ENCODE measurements at places on chromosomes 7 and 10.

GRCh38 chr7:6416516-6417145 is 31.1 kb downstream of the DAGLB start:
- no peak for DNase-seq

DNA sequence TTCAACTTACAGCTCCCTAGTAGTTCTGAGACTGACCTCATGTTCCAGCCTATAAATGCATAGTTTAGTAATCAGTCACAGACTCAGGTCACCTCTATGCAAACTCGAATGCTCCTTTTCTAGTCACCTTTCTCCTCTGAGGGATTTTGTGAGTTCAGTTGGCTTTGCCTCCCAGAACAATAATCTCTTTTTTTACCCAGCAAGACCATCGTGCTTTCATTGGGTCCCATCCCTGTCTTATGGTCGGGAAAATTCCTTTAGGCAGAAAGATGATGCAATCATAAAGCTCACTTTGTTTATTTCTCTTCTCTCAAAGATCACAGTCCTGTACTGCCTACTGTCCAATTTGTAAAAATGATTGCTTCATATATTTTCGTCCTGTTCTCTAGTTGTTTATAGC is 38.4 kb downstream of the TWIST1 start:
- peak; percentile 55 for DNase-seq

DNA sequence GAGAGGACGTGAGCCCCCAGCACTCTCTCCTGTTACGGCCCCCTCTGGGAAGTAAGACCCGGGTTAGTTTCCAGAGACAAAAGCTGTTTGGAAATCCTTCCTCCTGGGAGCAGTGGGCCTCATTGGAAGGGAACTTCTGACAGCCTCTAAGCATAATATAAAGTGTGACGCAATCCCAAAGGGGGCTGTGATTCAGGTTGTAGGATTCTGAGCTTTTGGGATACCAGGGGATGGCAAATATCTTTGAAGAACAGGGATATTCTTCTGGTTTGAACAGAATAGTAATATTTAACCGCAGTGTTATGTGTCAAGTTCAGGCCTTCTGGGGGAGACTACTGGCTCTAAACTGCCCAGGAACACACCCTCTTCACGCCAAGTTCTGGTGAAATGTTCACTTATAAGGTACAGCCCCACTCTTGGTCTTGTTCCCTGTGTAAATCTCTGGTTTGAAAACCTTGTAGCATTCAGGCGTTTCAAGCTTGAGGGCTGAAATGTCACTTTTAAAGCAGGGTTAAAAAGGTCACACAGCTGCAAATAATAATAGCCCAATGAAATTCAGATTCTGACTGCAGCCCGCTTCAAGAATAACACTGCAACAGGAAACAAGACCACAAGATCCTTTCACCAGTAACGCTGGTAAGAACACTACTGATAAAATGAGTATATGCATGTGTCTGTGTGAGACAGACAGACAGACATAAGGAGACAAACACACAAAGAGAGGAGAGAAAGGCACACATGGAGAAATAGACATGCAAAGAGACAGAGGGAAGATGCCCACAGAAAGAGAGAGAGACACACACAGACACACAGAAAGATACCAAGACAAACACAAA is 69.0 kb downstream of the CREB5 start:
- peak; percentile 42 for DNase-seq

DNA sequence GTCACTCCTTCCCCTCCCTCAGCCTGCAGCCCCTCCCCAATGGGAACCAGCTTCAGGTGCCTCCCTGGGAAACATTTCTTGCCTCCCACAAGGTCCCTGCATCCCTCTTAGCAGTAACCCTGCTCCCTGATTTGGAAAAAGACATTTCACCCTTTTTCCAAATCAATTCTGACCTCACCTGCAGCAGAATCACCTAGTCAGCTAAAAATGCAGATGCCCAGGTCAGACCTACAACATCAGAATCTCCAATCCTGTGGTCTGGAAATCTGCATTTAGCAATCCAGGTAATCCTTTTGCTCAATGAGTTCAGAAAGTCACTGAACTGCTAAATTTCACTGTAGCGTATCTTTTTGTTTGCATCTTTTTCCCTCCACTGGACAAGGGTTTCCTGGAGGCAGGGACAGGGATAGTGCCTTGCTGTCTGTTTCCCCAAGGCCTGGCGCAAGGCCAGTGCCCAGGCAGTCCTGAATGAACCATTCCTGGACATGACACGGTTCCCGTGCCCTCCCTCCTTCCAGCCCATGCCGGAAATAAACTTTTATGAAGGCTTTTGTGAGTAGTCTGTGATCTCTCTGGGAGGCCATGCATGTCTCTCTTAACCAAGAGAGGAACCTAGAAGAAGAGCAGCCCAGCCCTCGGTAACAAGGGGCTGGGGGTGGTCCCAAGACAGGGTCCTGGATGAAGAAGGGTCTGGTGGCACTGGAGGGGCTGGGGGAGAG is 44.0 kb downstream of the COL13A1 start:
- DNase-seq = peak; percentile 90

- DNase-seq = no peak
Measured at GRCh38 chr10:122147663-122148062, 123.4 kb upstream of the BTBD16 start.

GRCh38 chr7:114086914-114087652 is 168.3 kb upstream of the PPP1R3A start:
- no peak for DNase-seq

DNA sequence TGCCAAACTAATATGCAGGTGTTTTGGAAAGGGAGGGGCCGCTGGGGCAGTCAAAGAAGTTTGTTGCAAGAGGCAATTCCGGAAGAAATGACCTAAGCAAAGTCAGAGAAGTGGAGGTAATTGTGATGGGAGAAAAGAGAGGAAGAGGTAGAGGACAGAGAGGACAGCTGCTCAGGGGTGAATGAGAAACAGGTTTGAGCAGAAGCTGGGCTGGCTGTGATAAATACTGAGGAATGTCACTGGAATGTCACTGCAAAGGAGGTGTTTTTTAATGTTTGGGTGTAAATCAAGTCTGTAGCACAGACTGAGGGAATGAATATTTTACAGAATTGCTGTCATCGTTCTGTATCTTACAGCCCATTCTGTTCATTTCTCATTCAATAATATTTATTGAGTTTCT is 207.2 kb downstream of the DPP6 start:
- no peak for DNase-seq

GRCh38 chr10:80513106-80513505 is 24.6 kb upstream of the SH2D4B start:
- DNase-seq = no peak

- DNase-seq = no peak
Measured at GRCh38 chr7:157514746-157515145, 177.9 kb downstream of the DNAJB6 start.

DNA sequence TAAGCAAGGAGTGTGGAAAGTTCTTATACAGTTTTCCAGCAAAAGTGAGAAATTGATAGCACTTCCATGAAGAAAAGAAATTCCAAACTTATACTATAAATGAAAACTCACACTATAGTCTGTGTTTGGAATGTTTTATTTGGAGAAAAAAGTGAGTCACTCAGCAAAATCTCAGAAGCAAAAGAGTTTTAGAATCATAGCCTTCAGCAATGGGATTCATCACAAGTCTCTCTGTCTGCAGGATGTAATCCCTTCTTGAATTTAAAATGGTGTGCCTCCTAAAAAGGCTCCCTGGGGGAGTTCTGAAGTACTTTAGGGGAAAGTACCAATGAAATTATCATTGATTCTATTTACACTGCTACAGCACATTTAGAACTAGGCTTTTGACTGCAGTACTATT is 756.4 kb downstream of the XPNPEP1 start:
- DNase-seq = no peak

DNA sequence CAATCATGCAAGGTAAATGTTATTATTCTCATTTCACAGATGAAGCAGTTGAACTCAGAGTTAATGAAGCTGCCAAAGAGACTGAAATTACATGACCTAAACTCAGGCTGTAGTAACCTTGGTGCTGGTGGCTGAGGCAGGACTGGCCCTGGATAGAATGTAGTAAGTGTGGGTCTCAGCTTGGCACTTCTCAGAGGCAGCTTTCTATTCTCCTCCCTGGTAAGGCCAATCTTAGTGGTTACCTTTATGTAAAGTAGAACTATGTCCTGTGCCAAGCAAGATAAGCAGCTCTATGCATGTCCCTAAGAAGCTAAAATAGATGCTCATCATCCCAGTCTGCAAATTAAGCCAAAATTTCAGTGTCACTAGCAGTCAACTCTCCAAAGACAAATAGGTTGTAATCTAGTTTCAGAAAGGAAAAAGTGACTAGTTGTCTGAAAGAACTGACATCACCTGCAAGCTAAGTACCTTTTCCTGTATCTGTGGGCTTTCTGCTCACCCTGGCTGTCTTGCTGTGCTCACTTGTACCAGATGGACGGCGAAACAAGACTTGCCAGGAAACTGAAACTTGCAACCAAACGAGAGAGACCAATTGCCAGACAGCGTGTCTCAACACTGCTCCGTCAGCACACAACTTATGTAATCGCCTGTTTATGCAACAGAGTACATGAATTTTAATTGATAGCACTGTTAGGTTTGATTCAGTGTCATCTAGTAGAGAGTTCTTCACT is 43.7 kb downstream of the CH25H start:
- no peak for DNase-seq

DNA sequence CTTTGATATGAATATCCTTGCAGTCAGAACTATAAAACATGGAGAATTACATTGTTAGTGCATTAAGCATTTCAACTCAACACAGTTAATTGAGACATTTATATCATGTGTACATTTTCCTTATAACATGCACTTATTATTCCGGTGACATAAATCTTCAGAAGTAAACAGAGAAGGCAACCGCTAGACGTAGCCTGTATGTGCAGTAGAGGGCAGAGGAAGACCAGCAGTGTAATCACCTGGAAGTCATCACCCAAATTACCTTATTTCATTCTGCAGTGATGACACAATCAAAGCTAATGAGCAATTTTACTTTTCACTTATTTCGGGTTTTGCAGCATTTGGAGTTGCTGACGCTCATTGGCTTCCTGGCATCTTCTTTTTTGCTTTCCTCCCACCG is 394.6 kb downstream of the SDK1 start:
- no peak for DNase-seq

GRCh38 chr10:88366772-88367171 is 216.3 kb downstream of the RNLS start:
- no peak for DNase-seq

GRCh38 chr7:111588065-111588433 is 25.8 kb upstream of the IMMP2L start:
- no peak for DNase-seq

GRCh38 chr10:14639637-14640036 is 135.1 kb downstream of the FAM107B start:
- DNase-seq = no peak

DNA sequence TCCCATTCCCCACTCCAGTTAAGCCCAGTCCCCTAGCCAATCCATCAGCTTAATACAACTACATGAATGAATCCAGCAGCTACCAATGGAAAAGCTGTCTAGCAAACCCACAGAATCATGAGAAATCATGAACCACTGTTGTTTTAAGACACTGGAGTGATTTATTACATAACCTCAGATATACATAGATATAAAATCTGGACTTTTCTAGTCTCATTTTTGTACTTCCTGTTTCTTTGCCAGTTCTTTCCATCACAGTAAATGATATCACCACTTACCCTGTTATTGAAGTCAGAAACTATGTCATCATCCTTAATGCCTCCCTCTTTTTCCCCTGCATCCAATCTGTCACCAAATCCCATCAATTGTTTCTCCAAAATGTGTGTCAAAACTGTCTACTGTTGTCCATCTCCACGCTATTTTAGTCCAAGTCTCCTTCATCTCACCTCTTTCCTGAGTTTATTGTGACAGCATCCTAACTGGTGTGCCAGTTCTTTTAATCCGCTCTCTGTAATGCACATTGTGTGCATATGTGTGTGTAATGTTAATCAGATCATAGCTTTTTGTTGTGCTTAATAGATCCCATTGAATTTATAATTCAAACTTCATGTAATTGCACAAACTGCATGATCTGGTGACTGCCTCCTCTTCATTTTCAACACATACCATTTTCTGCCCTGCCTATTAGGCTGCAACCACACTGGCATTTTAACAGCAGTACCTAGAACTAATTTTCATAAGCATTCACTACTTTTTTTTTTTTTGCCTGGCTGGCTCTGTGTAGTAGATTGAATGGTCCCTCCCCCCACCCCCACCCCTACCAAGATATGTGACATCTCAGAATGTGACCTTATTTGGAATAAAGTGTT is 56.0 kb downstream of the MKLN1 start:
- DNase-seq = no peak

- no peak for DNase-seq
Measured at GRCh38 chr7:140079121-140079536, 16.4 kb upstream of the PARP12 start.

DNA sequence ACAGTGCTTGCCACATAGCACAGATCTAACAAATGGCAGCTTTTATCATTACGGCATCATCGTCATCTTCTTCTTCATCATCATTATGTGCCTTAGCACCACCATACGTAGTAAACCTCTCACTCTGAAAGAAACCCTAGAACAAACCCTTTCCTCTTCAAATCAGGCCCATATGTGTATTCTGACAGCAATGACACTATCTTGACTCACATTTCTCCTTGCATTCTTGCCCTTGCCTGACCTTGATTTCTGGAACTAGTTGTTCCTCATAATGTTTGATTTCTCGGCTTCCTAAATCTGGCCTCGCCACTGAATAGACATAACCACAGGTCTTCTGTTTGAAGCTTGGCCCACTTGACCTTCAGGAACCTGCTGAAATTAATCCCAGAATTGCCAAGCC is 115.3 kb downstream of the DGKI start:
- DNase-seq = no peak

GRCh38 chr10:113473851-113474250 is 79.0 kb upstream of the HABP2 start:
- DNase-seq = no peak

Measured in SJSA1 (cell line).